GM23338 (cell line): ENCODE measurements at places on chromosomes 7 and 10.
A peak's percentile ranks its signal among the peaks of the same experiment; 100 is the strongest.

DNA sequence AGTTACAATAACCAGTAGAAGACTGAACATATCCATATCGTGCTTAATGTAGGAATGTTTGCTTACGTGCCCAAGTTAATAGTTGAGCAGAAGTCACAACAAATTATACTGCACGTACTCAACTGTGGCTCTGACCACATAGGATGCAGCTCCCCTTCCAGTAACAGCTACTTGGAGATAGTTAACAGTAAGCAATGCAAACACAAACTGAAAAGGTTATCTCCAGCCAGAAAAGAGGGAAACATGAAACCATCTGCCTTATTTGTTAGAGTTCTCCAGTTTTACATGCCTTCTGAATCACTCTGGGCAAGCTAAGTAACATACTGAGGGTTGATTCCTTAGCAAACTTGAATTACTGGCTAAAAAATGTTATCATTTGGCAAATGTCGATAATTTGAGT lies 9.8 kb downstream of the DHX32 start:
- no peak for DNase-seq

DNA sequence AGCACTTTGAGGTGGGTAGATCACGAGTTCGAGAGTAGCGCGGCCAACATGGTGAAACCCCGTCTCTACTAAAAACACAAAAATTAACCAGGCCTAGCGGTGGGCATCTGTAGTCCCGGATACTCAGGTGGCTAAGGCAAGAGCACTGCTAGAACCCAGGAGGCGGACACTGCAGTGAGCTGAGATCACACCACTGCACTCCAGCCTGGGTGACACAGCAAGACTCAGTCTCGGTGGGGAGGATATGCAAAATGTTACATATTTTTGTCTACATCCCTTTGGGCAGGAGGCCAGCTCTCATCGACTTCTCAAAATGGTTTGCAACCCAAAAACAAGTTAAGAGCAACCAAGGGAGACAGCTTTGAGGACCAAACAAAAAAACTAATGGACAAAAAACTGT lies 8.2 kb downstream of the ATE1 start:
- no peak for DNase-seq

DNA sequence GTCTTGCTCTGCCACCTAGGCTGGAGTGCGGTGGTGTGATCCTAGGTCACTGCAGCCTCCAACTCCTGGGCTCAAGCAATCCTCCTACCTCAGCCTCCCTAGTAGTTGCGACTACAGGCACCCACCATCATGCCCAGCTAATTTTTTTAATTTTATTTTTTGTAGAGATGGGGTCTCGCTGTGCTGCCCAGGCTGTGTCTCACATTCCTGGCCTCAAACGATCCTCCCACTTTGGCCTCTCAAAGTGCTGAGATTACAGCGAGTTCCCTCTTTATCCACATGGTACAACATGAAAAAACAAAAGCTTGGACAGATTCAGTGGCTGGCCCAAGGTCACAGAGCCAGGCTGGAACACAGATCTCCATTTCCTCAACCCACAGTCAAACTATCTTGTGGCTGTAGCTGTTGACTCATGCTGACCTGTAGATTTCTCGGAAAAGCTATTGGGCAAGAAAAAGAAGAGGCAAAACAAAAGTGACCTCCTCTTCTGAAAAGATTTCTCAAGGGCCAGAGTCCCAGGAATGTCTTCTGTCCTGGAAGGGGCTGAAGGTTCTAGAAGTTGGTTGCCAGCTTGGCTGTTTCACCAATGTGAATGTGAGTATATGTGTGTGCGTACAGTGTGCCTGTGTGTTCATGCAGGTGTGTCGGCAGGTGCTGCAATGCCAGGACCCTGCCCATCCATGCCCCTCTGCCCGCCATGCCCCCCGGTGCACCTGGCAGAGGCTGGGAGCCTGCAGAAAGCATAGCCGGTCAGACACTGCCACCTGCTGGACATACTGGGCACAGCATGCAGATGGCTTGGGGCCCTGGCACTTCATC lies 28.4 kb downstream of the TMEM130 start:
- DNase-seq: peak; percentile 71

DNA sequence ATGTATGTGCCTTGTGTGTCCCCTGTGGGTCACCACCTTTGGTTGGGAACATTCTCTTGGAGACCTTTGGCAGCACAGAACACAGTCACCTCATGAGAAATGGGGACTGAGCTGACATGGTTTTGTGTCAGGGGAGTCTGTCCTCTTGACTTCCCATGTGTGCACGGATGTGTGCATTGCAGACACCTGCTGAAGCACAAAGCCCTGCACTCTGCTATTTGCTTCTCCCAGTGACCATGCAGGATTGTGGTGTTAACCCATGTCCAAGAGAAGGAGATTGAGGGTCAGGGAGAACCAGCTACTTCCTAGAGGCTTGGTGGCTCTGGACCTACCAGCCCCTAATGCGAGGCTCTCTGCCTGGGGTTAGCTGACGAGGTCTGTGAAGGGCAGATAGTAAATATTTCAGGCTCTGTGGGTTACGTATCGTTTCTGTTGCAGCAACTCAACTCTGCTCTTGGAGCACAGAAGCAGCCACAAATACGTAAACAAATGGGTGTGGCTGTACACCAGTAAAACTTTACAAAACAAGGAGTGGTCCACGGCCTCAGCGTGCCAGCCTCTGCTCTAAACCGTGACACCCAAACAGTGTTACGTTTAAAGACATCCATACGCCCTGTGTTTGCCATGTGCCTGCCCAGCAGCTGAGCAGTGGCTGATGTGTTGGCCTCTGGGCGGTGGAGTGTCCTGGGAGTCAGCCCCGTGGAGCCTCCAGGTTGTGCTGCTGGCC lies 51.7 kb downstream of the ADCY1 start:
- DNase-seq: no peak

GRCh38 chr7:81655271-81655670 lies 114.6 kb downstream of the HGF start:
- DNase-seq: no peak

GRCh38 chr7:142668495-142668894 lies 80.8 kb upstream of the PRSS1 start:
- no peak for DNase-seq

GRCh38 chr10:60963441-60964256 lies 19.7 kb upstream of the RHOBTB1 start:
- DNase-seq: no peak
